ENCODE measurements at places on chromosomes 12 and 14. TPM values are rescaled to one million over a fixed set of nuclear protein-coding genes. Genes with fewer than 3 reads are reported as not detected.

DNA sequence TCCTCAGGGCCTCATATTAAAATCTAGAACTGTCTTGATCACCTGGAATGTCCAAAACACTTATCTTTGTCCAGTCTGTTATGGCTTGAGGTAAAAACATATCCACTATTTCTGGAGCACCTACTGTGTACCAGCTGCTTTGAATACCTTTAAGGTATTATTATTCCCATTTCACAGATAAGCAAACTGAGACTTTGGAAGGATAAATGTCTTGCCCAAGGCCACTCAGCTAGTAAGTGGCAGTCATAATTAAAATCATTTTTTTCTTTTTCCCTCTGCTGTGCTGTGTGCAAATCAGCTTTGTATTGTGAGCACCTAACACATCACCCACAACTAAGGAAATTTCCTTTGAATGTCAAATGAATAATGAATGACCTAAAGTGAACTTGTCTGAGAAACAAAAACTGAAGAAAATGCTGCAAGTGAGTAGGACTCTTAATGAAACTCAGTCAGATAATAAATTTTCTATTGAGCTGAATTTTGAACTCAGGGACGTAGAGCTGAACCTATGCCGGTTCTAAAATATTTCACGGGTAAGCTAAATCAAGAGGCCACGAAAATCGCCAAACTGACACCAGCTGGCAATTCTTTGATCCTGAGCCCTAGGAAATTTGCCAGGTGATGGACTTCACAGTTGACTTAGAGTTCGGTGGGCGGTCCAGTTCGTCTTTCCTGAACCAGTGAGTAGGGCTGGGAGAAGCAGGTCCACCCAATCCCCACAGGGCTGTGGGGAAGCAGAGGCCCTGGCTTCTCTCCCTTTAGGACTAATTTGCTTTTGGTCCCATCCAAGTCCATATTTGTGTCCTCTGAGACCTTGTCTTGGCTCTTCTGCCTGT is 159.7 kb upstream of the PWP1 start:
- no peak overlapping the region for H3K27ac ChIP-seq
- no peaks in the 10 kb centered on the region for H3K36me3 ChIP-seq
- no peaks in the 10 kb centered on the region for H3K27me3 ChIP-seq
- no peaks in the 10 kb centered on the region for H3K4me1 ChIP-seq

GRCh38 chr12:57803319-57803893 is 15.1 kb downstream of the AVIL start:
- H3K4me1 ChIP-seq, result peaks cover 3% of the 10 kb centered on the region
- no peaks in the 10 kb centered on the region for H3K27me3 ChIP-seq
- peak overlapping the region; percentile 40 for H3K27ac ChIP-seq

- no peaks in the 10 kb centered on the region for H3K27me3 ChIP-seq
- no peak overlapping the region for H3K27ac ChIP-seq
- H3K36me3 ChIP-seq, result no peaks in the 10 kb centered on the region
- H3K4me1 ChIP-seq, result no peaks in the 10 kb centered on the region
- no peak for DNase-seq
These were observed 185.1 kb upstream of the VASH1 start for GRCh38 chr14:76576047-76576741.

DNA sequence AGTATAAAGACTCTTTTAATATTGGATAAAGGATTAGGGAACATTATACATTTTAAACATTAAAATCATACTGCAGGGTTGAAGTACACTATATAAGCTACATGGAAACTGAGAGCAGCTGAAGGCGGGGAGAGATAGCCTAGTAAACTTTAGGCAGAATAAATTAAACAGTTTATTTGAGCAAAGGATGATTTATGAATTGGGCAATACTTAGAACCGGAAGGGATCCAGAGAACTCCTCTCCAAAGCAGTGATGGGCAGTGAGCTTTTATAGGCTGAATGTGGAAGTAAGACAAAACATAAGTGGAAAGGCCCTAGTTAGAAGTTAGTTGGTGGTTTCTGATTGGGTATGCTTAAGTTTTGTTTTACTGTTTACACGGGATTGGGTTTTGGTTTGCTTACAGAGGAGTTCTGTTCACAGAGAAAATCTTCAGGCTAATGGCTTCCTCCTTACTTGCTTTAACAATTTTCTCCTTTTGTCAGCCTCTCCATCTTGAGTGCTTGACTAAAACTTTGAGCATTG is 18.9 kb downstream of the LEMD3 start:
- no peaks in the 10 kb centered on the region for H3K27me3 ChIP-seq
- no peak overlapping the region for H3K27ac ChIP-seq
- H3K4me1 ChIP-seq, result peaks cover 3% of the 10 kb centered on the region
- H3K36me3 ChIP-seq, result no peaks in the 10 kb centered on the region

DNA sequence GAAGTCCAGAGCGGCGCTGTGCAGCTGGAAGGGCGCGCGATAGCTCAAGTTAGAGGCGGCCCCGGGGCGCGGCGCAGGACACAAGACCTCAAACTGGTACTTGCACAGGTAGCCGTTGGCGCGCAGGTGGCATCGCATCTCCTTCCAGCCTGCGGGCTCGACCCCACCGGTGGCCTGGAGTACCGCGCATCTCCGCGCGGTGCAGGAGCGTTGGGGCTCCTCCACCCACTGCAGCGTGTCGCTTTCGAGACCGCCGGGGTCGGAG is 553 bp downstream of the CLEC14A start:
- DNase-seq, result no peak
- no peaks in the 10 kb centered on the region for H3K36me3 ChIP-seq
- peak overlapping the region; percentile 45 for H3K27ac ChIP-seq
- H3K4me3 ChIP-seq, result peak overlapping the region; percentile 59

DNA sequence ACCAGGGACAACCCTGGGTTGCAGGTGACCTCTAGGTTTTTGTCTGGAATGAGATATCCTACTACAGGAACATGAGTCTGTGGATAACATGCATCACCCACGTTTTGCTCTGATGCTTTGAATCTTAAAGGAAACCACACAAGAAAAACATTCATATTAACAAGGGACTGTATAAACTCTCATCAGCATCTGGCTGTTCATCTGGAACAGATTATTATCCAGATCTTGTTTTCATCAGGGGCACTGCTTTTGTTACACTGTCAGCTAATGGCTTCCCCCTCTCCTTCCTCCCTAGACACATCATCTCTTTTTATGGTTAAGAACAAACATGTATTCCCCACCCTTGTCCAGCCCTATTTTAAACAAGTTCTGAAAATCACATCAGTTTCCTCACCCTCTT is 1095.7 kb downstream of the AACS start:
- DNase-seq, result no peak
- no peak overlapping the region for H3K4me3 ChIP-seq
- H3K36me3 ChIP-seq, result no peaks in the 10 kb centered on the region
- H3K27me3 ChIP-seq, result no peaks in the 10 kb centered on the region
- H3K4me1 ChIP-seq, result no peaks in the 10 kb centered on the region
- no peak overlapping the region for H3K27ac ChIP-seq

GRCh38 chr12:1108276-1108675 is 117.3 kb downstream of the ERC1 start:
- H3K4me3 ChIP-seq, result no peak overlapping the region
- no peaks in the 10 kb centered on the region for H3K27me3 ChIP-seq
- DNase-seq, result no peak
- H3K36me3 ChIP-seq, result peaks cover 8% of the 10 kb centered on the region
- no peak overlapping the region for H3K27ac ChIP-seq
- no peaks in the 10 kb centered on the region for H3K4me1 ChIP-seq

DNA sequence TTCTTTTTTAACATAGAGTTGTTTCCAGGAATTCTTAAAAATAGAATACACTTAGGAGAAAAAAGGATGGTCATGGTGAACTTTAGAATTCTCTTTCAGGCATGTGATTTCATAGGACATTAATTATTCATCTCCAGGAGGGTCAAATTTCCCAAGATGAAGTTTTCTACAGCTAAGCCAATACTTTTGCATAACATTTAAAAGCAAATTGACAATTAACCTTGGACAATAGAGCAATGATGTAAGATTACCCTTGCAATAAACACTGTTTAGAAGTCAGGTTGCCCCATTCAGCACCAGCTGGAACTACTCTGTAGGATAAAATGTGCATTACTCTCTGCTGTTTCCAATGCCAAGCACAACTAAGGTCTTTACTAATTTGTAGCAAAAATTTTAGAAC is 49.5 kb downstream of the SIX1 start:
- H3K36me3 ChIP-seq, result no peaks in the 10 kb centered on the region
- H3K27me3 ChIP-seq, result no peaks in the 10 kb centered on the region
- no peak overlapping the region for H3K27ac ChIP-seq
- H3K4me1 ChIP-seq, result no peaks in the 10 kb centered on the region
- no peak overlapping the region for H3K4me3 ChIP-seq

GRCh38 chr14:61766151-61766550 is 3.9 kb downstream of the SNAPC1 start:
- H3K27ac ChIP-seq, result no peak overlapping the region
- peaks cover 4% of the 10 kb centered on the region for H3K36me3 ChIP-seq
- peaks cover 16% of the 10 kb centered on the region for H3K4me1 ChIP-seq
- no peak overlapping the region for H3K4me3 ChIP-seq
- H3K27me3 ChIP-seq, result no peaks in the 10 kb centered on the region

GRCh38 chr14:36014236-36014635 is 162.3 kb downstream of the PTCSC3 start:
- no peaks in the 10 kb centered on the region for H3K36me3 ChIP-seq
- no peaks in the 10 kb centered on the region for H3K27me3 ChIP-seq
- H3K4me1 ChIP-seq, result no peaks in the 10 kb centered on the region
- no peak for DNase-seq
- H3K4me3 ChIP-seq, result no peak overlapping the region
- no peak overlapping the region for H3K27ac ChIP-seq

GRCh38 chr14:32552766-32553165 is 223.7 kb downstream of the AKAP6 start:
- no peaks in the 10 kb centered on the region for H3K27me3 ChIP-seq
- no peak for DNase-seq
- peaks cover 5% of the 10 kb centered on the region for H3K36me3 ChIP-seq
- H3K4me3 ChIP-seq, result no peak overlapping the region

DNA sequence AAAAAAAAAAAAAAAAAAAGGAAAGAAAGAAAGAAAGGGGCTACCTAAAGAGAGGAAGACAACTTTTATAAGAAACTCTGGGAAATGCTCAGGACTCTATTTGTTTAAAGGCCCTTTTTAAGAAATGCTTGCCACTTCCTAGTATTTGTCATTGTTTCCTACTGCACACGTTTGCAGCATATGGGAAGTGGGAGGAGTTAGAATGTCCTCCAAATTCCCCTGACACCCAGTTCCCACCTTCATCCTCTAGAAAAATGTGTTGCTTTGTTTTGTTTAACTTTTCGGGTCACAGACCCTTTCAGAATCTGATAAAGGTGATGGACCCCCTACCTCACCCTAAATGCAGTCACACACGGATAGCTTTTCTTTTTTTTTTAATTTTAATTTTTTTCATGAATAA is 40.8 kb downstream of the NINJ2 start:
- no peak for DNase-seq
- no peak overlapping the region for H3K27ac ChIP-seq
- no peaks in the 10 kb centered on the region for H3K4me1 ChIP-seq

DNA sequence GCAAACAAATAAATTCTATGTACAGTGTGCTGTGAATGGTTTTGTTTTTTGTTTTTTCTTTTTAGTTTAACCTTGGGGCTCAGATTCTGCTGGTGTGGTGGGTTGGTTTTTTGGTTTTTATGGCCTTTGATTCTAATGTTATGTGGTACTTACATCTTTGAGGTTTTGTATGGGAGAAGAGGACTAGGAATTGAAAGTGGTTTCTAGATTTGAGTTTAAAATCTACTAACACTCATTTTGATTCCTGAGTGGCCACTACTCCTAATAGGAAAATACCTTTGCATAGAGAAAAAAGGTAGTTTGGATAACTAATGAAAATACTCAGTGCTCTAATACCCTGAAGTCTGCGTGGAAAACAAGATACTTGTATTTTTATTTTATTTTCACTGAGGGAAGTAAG is 137.7 kb downstream of the MON2 start:
- H3K4me1 ChIP-seq, result peaks cover 3% of the 10 kb centered on the region
- peak overlapping the region; percentile 97 for H3K4me3 ChIP-seq
- no peak for DNase-seq

GRCh38 chr14:69960296-69960695 is 81.1 kb downstream of the SMOC1 start:
- H3K4me1 ChIP-seq, result no peaks in the 10 kb centered on the region
- no peaks in the 10 kb centered on the region for H3K36me3 ChIP-seq
- DNase-seq, result no peak
- no peaks in the 10 kb centered on the region for H3K27me3 ChIP-seq
- H3K27ac ChIP-seq, result no peak overlapping the region

GRCh38 chr14:66216763-66217162 is 269.4 kb upstream of the CCDC196 start:
- no peak for DNase-seq
- H3K27ac ChIP-seq, result no peak overlapping the region
- no peaks in the 10 kb centered on the region for H3K36me3 ChIP-seq
- H3K4me3 ChIP-seq, result no peak overlapping the region
- no peaks in the 10 kb centered on the region for H3K27me3 ChIP-seq

DNA sequence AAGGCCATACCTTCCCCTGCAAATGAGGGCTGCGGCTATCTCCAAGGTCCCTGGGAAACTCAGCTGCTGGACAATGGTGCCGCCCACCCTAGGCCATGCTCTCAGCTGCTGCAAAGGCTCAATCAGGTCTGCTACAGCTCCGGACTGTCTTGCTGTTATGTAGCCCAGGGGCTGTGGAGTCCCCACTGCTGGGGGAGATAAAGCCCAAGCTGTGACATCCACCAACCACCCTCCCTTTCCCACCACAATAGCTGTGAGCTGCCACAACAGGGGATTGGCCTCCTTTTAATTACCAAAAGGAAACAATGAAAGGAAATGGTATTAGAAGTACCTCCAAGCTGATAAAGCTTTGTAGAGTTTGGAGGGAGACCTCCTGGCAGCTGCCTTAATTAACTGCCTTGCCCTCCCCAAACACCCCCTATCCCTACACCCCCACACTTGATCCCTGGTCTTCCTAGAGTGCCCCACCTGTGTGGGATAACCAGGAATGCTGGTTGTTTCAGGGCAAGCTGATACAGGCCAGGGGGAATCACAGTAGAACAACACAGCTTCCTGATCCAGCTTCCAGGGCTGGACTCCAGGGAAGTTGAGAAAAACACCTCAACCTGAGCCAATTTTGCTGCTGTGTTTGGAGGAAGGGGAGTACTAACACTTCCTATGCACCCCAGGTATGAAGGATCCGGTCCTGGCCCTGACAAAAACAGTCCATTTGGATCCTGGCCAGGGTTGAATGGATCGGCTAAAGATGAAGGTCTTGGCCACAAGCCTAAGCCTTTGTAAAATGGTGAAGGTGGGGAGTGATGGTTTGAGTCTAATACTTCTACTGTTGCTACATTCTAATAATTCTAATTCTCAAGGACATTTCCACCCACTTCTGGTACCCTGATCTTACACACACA is at the start of gene VWF:
TSS of gene VWF (minus strand) at position 260 of the 899 bp plus-strand sequence. CDS start 1,474 bp downstream, outside the sequence.
- no peak within 1 kb of the TSS for H3K4me3 ChIP-seq
- no peaks in the 10 kb centered on the region for H3K36me3 ChIP-seq
- no peak within 1 kb of the TSS for H3K27ac ChIP-seq

The KRT71 gene
- total RNA-seq, result not detected

The APOF gene
- not detected for total RNA-seq

The CHD8 gene
- total RNA-seq, result 96.0 TPM

The CCDC38 gene
- not detected for total RNA-seq

The CLBA1 gene
- 18.1 TPM for total RNA-seq

The OR6C2 gene
- not detected for total RNA-seq

The ADCY6 gene
- total RNA-seq, result 65.0 TPM

The FOXN4 gene
- total RNA-seq, result not detected

The TIMELESS gene
- 2.0 TPM for total RNA-seq
